ENCODE measurements at places on chromosomes 16 and 17.

GRCh38 chr17:51118330-51119195 is 2.1 kb downstream of the SPAG9 start:
- DNase-seq = no peak

GRCh38 chr17:1529863-1530262 is 13.5 kb upstream of the INPP5K start:
- DNase-seq = no peak

DNA sequence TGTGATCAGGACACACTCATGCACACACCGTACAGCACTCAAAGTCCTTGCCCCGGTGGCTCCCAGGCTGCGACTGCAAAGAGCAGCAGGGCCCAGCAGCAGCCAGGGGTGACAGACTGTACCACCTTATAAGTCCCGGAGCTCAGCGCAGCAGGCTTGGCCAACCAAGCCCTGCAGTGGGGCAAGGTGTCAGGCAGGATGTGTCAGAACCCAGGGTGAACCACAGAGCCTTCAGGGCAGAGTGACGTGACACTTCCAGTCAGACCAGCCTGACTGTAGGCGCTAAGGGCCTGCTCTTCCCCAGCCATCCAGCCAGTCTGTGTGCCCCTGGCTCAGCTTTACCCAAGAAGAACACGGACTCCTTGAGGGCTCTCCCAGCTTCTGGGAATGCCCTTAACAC is 204.1 kb downstream of the COPRS start:
- no peak for DNase-seq

DNA sequence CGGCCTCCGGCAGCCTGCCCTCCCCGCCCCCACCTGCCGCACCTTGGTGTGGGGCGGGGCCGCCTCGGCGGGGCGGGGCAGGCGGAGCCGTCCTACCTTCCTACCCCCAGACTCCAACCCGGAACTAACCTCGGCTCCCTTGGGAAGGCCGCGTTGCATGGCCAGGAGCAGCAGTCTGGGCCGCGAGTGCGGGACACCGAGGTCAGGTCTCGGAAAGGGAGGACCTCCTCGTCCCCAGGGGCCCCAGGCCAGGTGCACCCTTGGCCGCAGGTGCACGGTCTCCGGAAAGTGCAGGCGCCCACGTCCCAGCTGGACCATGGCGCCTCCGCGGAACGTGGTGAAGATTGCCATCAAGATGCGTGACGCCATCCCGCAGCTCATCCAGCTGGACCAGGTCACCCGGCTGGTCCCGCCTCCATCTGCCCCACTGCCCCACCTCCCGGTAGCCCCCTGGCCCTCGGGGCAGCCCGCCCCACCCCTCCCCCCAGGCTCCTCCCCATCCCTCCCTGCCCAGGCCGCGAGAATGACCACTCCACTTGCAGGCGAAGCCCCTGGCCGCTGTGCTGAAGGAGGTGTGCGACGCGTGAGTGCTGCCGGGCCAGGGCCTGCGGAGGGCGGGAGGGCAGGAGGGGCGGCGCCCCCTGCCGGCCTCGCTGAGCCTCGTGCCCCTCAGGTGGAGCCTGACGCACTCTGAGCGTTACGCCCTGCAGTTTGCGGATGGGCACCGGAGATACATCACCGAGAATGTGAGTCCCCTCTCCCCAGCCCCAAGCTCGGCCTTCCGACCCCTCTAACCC is at the start of gene ELMO3:
Gene ELMO3 (plus strand): TSS at position 121 of the 797 bp plus-strand sequence. CDS start 196 bp downstream, at position 317.
- DNase-seq = no peak

GRCh38 chr17:48494335-48494734 is 36.5 kb downstream of the HOXB1 start:
- no peak for DNase-seq

DNA sequence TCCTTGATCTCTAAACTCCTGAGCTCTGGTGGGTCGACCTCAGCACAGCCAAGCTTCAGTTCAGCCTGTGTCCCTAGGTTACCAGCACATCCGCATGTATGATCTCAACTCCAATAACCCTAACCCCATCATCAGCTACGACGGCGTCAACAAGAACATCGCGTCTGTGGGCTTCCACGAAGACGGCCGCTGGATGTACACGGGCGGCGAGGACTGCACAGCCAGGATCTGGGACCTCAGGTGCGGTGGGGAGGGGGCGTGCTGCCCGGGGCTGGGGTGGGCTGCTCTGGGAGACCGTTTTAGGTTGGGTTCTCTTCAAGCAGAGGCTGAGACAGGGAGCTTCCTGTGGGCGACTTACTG is 1.1 kb downstream of the MLST8 start:
- DNase-seq = no peak

DNA sequence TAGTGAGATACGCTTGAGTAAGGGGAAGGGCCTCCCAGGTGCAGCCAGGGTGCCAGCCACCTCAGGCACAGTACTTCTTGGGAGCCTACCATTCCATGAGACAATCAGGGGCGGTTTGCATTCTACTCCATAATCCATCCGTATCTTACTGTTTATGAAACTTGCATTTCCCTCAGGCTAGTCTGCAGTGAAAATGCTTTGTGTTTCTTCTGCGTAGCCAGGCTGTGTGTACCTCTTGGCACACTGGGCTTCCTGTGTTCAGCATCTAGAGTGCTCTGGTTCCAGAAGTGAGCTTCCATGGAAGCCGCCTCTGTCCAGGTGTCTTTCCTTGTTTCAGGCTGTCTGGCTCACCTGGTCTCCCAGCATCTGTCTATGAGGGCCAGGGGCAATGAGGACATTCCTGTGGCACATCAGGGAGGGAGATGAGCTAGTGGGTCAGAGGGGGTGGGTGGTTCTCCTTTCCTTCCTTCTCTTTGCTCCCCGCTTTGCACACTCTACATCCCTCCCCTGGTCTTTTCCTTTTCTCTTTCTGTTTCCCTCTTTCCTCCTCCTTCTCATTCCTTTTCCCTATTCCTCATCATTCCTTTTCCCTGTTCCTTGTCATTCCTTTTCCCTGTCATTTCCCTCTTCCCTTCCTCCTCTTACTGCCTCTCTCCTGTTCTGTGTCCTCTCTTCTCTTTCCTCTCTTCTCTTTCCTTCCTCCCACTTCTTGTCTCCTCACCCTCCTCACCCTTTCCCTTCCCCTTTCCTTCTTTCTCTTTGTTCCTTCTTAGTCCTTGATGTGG is 386.5 kb downstream of the CPPED1 start:
- no peak for DNase-seq

DNA sequence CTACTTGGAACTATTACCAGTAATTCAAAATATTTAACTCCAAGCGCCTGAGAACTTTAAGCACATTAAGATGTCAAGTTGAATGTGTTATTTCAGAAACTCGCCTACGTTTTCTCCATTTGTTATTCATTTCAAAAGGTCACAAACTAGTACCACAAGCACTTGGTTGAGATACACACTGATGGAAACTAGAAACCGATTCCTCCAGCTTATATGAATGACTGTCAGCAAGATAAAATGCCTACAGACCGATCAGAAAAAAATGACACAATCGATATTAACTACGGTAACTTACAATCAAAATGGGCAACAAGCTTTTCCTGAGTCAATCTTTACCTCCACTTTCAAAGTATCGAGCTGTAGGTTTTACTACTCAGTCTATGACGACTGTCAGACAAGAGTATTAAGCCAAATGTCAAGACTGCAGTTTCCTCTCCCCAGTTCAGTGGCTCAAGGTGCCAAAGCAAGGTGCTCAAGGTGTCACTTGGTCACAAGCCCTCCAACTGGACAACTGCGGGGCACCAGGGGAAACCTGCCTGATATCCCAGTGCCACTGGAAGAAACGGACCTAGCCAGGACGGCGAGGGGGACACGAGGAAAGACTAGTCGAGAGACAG is 678 bp downstream of the SRP68 start:
- DNase-seq = no peak

GRCh38 chr17:5499476-5500231 is 13.3 kb downstream of the MIS12 start:
- peak; percentile 67 for DNase-seq

- DNase-seq = no peak
Measured at GRCh38 chr16:8634991-8635736, 13.7 kb downstream of the METTL22 start.

DNA sequence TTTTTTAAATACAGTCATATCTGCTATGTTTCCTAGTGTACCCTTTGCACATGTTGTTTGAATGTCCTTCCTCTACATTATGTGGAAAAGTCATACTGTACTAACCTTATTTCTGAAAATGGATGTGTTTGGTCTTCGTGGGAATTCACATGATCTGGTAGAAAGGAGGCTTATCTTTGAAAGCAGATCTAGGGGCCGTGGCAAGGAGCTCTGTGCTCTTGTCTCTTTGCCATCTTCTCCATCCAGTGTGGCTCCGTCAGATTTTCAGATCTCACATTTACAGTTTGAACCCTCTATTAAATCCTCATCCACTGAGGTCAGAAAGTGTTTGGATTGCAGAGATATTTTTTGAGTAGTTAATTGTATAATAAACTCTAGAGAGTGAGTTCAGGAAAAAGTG is 32.9 kb downstream of the MAP2K4 start:
- DNase-seq = no peak

- DNase-seq = no peak
Measured at GRCh38 chr17:31529841-31530251, 138.4 kb downstream of the RAB11FIP4 start.

DNA sequence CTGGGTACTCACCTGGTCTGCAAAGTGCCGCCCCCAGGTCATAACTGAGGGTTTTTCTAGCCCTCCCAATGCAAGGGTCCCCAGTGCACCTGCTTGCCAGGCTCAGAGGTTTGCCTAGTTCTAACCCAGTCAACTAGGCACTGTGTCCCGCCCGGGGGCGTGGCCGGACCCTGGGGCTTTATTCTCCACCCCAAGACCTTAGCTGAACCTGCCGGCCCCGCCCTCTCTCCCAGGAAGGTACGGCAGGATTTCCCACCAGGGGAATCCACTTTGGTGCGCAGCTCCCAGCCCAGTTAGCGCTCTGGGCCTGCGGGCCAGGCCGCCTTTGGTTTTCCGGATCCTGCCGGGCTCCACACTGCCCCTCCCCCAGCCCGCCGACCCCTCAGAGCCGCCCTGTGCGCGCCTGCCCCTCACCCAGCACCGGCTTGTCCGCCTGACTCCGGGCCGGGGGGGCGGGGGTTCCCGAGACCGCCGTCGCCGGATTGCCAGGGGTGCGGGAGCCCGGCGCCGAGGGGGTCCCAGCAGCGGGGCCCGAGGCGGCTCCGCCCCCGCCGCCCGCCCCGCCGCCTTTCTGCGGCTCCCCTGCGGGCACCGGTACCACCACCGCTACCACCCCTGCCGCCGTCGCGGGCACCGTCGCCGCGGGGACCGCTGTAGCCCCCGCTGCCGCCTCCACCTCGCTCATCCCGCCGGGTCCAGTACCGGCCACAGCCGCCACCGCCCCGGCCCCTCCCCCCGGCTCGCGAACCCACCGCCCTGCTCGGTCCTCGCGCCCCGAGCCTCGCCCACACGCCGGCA is 424 bp downstream of the YBX2 start:
- DNase-seq = no peak

DNA sequence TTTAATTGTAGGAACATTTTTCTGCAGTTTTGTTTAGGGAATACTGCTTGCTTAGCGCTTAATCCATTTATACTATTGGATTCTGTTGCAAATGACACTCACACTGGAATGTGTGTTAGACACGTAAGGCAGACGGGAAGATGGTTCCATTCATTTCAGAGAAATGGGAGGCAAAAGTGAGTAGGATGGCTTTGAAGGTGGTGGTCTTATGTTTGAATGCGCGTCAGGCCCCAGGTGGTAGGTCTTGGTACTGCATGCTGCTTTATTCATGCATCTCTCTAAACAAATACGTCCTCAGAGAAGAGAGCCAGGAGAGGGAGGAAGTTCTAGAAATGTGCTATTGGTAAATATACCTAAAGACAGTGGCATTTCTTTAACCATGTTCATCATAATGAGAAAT is 997.6 kb upstream of the RBFOX1 start:
- DNase-seq = peak; percentile 1

DNA sequence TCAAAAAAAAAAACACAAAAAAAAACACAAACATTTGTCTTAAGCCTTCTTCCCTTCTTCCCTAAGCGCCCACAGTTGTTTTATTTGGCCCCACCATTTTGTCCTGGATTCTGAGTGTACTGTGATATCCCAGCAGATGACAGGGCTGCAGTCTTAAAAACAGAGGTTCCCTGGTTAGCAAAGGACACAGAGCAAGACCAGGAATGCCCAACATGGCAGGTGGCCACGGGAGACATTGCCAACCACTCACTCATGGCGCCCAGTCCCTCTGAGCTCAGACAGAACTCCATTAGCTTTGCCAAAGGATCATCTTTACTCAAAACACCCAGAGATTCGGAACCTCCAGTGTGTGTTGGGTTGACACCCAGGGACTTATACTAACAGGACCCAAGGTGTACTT is 249.3 kb downstream of the MRTFB start:
- no peak for DNase-seq

DNA sequence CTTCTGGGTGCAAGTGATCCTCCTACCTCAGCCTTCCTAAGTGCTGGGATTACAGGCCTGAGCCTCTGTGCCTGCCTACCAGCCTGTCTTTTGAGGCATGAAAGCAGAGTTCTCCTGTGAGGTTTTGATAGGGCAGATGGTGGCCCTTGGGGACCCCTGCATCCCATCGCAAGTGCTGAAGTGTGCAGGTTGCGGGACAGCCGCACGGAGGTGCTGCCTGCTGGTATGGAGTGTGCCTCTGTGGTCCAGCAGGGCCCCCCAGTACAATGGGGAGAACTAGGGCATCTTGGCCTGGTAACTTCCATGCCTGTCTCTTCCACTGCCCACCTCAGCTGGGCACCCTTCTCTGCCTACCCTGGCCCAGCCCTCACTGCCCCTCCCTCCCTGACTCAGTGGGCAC is 9.9 kb upstream of the NDRG4 start:
- no peak for DNase-seq

GRCh38 chr17:39244016-39244599 is 18.4 kb upstream of the STAC2 start:
- DNase-seq = no peak

DNA sequence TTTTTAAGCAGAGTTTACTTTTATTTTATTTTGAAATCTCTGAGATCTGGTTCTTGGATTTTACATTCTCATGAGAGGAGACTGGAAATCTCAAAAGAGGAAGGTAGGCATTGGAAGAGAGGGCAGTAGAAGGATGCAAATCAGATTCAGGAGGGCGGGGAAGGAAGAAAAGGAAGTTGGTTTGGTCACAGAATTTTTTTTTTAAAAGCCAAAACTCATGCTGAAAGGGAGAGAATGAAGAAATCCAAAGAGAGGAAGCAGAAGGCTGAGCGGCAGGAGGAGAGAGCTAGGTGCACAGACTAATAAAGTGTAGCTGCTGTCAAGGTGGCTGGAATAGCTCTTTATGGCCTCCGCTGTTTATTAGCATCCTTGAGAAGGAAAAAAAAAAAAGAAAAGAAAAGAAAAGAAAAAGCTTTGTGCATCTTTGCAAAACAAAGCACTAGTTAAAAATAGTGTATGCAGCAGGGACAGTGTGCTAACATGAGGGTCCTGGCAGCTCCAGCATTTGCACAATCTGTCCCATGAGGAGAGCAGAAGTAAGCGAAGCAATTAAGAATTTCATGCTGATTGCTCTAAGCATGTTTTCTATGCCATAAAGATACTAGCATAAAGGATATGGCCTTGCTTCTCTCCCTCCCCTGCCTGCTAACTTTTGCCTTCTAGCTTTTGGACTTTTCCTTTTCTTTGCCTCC is 194.2 kb downstream of the ZFHX3 start:
- no peak for DNase-seq

- DNase-seq = no peak
Measured at GRCh38 chr17:79360196-79360595, 250.7 kb downstream of the RBFOX3 start.

- no peak for DNase-seq
Measured at GRCh38 chr17:9286434-9286833, 265.1 kb downstream of the NTN1 start.

Measured in adipocyte (in vitro differentiated cells).